GM12864 (cell line): ENCODE measurements at places on chromosomes 5 and 9.

- DNase-seq: no peak
Observed at GRCh38 chr5:149774906-149775305, 44.8 kb downstream of the PPARGC1B start.

GRCh38 chr5:146662229-146662628 is 146.2 kb upstream of the GPR151 start:
- DNase-seq: peak; percentile 5

- DNase-seq: peak; percentile 33
Observed at GRCh38 chr9:126471084-126471624, 142.6 kb upstream of the LMX1B start.

- no peak for DNase-seq
Observed at GRCh38 chr5:32018476-32019436, 155.4 kb downstream of the GOLPH3 start.

DNA sequence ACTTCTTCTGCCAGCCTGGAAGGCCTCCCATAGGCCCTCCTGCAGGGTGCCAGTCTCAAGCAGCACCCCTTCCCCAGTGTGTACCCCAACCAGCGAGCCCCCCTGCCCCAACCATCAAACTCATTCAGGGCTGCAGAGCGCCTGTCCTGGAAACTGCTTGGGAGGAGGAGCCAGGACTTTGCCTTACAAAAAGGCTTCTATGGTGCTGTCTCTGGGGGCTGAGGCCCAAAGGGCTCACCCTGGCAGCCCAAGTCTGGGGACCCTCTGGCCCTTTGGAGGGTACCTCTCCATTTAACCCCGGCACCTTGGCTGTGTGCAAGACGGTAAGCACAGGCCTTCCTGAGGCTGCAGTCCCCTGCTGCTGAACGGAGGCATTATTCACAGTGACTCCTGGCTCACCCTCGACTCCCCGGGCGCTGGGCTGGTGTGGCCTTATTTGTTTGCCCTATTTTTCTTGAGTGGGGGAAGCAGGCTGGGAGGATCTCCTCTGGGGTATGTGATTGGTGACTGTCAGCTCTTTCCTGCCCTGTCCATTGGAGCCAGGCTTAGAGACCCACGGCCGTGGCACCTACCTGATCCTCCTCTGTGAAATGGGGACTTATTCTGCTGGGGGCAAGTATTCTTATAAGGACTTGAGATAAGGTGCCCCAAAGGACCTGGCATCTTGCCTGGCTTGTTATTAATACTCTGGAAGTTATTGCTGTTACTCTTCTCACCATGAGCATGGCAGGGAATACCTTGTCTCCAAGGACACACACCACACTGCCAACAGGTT is 5.8 kb downstream of the LMX1B start:
- DNase-seq: no peak

DNA sequence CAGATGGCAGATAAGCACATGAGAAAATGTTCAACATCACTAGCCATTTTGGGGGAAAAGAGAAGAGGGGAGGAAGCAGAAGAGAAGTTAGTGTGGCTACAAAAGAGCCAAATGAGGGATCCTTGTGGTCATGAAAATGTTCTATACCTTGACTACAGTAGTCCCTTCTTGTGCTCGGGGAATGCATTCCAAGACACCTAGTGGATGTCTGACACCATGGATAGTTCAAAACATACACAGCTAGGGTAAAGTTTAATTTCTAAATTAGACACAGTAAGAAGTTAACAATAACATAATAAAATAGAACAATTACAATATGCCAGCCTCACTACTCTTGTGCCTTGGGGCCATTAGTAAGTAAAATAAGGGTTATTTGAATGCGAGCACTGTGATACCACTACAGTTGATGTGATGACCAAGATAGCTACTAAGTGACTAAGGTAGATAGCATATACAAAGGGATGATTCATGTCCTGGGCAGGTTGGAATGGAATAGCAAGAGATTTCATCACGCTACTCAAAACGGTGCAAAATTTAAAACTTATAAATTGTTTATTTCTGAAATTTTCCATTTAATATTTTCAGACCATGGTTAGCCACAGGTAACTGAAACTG is 344.1 kb downstream of the NR2F1-AS1 start:
- DNase-seq: no peak

GRCh38 chr9:130588416-130588815 is 9.0 kb downstream of the FUBP3 start:
- DNase-seq: no peak

DNA sequence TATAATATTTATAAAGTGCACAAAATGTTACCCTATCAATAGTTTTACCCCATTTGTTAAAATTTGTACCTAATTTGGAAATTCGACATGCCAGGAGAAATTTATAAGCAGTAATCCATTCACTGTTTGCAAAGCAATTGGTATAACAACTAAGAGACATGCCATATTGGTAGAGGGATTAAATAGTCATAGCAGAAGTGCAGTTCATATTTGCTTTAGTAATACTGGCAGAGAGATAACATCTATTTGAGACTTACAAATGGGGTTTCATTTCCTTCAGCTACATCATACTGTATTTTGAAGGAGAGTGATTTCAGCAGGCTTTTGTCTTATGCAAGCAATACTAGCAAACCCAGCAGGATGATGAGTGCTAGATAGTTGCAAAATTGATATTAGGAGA is 610.4 kb upstream of the CDH10 start:
- no peak for DNase-seq

GRCh38 chr9:129077236-129077635 is 3.7 kb upstream of the DOLPP1 start:
- no peak for DNase-seq

- no peak for DNase-seq
Observed at GRCh38 chr9:134224127-134224526, 59.8 kb upstream of the RNU6ATAC start.

DNA sequence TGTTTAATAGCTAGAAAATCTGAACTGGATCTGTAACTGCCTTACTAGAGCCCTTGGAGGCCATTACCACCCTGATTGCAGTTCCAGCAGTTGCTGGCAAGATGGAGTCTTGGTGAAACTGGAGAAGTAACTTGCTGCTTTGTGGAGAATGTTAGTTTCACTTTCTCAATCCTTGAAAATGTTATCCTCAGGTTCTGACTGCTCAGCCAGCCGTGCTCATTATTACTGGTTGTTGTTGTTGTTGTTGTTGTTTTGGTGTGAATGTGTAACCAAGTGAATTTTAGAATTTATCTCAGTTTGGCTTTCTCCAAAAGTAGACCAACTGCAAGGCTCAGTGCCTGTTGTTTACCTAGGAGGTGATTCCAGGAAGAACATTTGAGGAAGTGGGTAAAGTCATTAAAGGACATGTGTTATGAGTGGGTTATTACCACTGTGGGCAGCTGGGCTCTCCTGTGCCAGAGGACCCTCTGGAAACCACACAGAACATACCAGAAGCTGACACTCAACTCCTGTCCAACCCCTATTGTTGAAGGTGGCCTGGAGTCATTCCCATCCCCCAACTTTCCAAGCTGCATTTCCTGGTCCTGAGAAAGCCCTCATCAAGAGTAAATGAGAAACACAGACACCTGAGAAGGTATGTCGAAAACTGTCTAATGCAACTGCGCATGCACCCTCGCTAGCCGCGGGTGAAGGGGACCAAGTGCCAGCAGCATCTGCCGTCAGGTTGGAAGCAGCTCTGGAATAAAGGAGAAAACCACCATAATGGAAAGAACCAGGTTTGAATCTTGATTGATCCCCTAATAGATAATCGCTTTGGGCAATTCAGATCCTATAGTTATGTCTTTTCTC is 111.6 kb downstream of the CMYA5 start:
- DNase-seq: no peak

DNA sequence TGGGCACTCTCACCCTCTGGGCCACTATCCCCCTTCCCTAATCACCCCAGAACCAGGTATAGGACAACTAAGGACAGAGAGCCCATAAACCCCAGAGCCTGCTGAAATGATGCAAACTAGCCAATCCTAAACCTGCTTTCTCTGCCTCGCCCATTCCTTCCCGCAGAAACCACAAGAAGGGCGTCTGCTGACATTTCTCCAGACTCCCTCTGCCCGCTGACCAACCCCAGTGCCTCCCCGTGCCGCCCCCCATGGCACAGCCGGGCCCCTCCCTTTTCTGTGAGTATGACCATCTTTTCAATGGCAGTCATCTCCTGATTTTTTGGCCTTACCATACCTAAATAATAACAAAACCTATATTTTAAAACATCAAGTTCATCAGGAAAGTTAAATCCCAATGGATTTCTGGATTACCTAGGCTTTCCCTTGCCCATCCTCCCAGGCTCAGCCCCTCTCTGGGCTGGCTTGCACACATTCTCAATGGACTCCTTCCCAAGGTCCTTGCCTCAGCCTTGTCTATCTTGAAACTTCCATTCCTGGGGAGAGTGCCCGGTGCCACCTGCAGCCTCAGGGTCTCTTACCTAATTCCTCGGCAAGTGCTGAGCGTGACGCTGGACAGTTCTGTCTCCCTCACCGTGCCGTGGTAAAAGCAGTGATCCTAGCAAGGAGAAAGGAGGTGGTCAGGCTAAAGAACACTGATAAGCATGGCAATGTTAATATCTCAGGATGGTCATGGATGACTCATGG is 45.2 kb downstream of the ADAM19 start:
- no peak for DNase-seq

GRCh38 chr5:131081913-131082488 is 83.1 kb downstream of the HINT1 start:
- DNase-seq: no peak

DNA sequence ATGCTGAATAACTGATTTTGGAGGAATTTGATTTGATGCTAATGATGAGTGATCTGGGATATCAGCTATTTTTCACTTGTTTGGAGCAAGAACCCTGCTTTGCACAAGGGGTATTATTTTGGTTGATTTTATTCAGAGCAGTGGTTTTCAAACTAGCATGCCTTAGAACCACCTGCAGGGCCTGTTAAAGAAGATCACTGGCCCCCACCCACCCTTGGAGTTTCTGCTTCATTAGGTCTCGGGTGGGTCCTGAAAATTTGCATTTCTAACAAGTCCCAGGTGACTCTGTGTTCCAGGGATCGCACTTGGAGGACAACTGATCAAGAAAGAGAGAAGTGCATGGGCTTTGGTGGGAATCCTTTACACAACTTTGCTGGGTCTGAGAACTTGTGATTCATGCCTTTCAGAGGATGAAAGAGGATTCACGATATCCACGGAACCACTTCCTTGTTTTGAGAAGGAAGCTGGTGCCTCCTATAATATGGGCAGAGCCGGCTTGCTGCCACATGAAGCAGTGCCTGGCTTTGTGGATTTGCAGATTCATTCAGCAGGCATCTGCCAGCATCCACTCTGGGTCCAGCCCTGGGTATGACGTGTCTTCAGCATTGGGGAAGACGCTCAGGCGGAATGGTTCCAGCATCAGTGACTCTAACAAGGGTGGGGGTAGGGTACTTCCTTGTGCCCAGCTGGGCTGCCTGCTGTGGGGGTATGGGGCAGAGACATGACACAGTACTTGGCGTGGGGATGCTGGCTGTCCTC is 106.6 kb upstream of the PITX1 start:
- no peak for DNase-seq

GRCh38 chr5:176388003-176388443 is 375 bp downstream of the NOP16 start:
- no peak for DNase-seq

DNA sequence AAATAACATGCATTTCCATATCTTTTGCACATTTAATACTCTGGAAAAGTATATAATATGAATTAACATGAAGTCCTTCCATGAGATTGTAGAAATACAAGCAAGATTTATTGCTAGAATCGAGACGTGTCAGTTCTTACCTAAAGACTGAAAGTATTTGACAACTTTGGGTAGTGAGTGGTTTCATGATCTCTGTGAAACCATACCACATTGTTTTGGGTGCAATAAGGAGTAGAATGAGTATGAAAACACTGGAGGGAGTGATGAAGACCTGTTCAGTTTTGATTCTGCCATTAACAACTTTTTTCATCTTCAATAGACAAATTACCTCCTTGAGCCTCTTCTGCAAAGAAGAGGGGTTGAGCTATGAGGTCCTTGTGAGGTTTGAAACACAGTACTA is 133.7 kb downstream of the NUDT12 start:
- no peak for DNase-seq

- DNase-seq: no peak
Observed at GRCh38 chr9:7324152-7324598, 475.4 kb downstream of the DMAC1 start.

GRCh38 chr9:128628471-128629048 is 28.1 kb downstream of the DYNC2I2 start:
- DNase-seq: no peak

- DNase-seq: no peak
Observed at GRCh38 chr9:37669232-37669631, 18.5 kb downstream of the FRMPD1 start.

GRCh38 chr9:127204771-127205470 is 59.7 kb upstream of the GARNL3 start:
- no peak for DNase-seq

DNA sequence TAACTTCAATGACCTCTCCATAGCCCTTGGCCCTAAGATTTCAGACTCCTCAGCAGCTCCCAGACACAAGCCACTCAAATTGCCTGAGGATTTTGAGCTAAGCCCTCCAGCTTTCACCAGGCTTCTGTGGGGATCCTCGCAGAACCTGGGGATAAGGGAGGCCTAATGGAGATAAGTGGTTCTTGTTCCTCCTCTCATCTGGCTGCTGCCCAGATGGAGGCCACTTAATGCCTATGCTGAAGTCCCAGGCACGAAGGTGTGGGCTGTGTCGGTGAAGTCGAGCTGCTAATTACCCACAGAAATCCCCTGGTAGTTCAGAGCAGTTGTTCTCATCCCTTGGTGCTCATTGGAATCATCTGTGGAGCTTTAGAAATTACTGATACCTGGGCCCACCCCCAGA is 10.3 kb upstream of the FAT2 start:
- no peak for DNase-seq
